BE2C (cell line): ENCODE measurements at places on chromosomes 6 and 20.

- DNase-seq, result no peak
Observed at GRCh38 chr6:11938285-11938890, 73.7 kb upstream of the HIVEP1 start.

GRCh38 chr20:34896086-34896621 lies 19.7 kb downstream of the ACSS2 start:
- no peak for DNase-seq

DNA sequence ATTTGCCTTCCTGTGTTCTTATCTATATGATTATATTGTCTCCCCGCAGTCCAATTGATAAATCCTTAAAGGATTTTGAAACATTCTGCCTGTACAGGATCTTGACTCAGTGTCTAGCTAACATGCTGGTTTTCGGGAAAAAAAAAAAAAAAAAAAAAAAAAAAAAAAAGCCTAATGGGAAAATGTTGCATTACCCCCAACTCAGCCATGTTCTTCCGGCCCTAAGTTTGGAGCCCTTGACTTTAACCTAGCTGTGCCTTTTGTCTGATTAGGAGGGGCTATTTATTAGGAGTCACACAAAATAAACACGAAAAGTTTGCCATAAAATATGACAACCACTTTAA lies 244.4 kb upstream of the TCF21 start:
- DNase-seq, result no peak

- DNase-seq, result no peak
Observed at GRCh38 chr6:105987516-105987915, 98.6 kb upstream of the PRDM1 start.

DNA sequence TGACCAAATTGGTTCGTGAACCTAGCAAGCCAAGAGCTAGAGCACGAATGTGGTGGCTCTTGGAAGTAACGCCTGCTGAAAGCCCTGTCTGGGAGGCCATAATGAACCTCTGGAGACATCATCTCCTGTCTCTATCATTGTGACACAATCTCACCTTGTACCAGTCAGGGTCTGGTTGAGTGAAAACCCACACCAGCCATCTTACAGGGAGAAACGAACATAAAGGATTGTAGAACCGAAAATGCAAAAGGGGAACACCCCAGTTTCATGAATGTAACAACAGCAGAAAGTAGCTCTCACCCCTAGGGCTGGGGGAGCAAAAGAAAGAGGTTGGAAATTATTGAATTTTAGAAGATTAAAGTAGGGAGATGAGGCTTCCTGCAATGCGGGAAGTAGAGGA lies 50.9 kb upstream of the TAB2 start:
- no peak for DNase-seq

- DNase-seq, result no peak
Observed at GRCh38 chr6:151630991-151631655, 137.3 kb downstream of the CCDC170 start.

- no peak for DNase-seq
Observed at GRCh38 chr6:85568411-85568810, 25.2 kb downstream of the SNX14 start.

- no peak for DNase-seq
Observed at GRCh38 chr6:152836523-152836922, 85.9 kb downstream of the VIP start.

- DNase-seq, result no peak
Observed at GRCh38 chr6:151693366-151693765, 114.1 kb upstream of the ESR1 start.

- DNase-seq, result no peak
Observed at GRCh38 chr6:150755524-150755923, 110.0 kb upstream of the MTHFD1L start.

- DNase-seq, result no peak
Observed at GRCh38 chr6:119764927-119765681, 415.5 kb upstream of the MAN1A1 start.

DNA sequence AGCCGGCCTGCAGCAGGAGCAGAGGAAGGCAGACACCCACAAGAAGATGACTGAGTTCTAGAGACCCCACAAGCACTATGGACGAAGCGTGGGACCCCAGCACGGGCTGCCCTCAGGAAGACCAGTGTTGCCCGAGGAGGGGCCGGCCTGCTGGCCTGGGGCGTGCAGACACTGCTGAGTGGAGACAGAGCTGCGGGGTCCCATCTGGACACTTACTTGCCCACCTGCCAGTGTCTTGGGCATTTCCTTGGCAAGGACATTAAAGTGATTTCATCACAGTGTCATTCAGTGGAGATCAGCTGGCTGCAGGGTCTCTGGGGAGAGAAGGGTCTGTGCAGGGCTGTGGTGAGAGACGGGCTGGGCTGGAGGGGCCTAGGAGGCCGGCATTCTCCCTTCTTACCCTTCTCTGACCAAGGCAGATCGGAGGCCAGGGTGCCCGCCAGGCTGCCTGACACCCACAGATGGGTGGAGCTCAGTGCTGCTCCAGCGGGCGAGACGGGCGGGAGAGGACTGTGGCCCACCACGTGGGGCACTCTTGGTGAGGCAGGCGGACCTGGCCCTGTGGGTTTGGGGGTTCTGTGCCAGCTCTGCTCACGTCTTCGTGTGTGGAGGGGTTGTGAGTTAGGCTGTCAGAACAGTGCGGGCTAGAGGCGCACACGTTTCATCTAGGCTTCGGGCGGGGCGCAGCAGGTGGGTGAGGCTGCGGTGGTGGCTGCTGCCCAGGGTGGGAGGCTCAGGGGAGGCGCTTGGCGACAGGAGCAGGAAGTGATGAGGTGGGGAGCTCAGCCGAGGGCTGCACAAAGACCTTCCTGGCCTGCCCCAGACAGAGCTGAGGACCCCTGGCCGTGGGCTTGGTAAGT lies at the start of gene LIME1:
Gene LIME1 (plus strand): TSS at position 806 of the 860 bp plus-strand sequence. CDS start 886 bp downstream, outside the sequence.
- no peak for DNase-seq

DNA sequence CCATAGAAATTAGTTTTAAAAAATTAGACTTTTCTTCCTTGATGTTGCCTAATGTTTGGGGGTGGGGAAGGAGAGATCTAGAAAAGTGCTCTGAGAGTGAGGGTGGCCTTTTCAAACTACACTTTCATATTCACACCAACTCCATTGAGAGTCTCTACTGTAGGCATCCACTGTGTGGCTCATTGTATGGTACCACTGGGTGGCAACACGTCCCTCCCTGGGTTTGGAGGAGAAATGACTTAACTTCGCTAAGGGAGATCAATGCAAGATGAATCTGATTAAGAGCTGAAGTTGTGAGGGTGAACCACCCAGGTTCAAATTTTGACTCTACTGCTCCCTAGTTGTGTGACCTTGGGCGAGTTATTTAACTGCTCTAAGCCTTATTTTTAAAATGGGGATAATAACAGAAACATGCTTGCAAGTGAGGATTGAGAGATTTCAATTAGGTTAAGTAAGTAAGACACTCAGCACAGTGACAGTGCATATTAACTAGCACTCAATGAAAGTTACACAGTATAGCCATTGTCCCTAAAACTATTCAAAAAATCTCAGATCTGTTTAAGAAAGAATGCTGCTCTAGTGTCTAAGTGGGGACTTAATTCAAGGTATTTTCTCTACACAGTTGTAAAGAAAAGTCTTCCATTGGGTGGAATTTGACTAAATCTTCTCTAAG lies 193.5 kb upstream of the CNR1 start:
- no peak for DNase-seq
